SK-N-SH treated with all-trans-retinoic acid at 6 μM for 48 hours (cell line): ENCODE measurements at places on chromosomes 3 and 15.
A peak's percentile ranks its signal among the peaks of the same experiment; 100 is the strongest.

DNA sequence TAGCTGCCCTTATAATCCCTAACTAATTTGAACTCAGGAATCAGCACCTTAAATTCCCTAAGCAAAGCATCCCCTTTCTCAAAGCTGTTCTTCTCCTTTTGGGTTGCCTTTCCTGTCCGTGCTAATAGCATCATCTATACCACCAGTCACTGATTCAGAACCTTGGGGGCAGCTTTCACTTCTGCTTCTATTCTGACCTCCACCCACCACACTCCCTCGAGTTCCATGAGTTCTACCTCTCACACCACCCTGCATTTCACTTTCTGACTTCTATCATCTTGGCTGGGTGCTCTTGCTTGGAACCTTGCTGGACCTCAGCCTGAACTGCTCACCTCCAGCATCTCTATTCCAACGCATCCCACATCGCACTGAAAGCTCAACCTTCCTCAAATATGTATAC is 55.4 kb upstream of the KCNMB2 start:
- no peak for ATAC-seq

GRCh38 chr3:49967291-49967690 is 27.3 kb downstream of the RBM6 start:
- no peak for ATAC-seq

- ATAC-seq: no peak
Observed at GRCh38 chr3:4959180-4959579, 20.1 kb upstream of the BHLHE40 start.

DNA sequence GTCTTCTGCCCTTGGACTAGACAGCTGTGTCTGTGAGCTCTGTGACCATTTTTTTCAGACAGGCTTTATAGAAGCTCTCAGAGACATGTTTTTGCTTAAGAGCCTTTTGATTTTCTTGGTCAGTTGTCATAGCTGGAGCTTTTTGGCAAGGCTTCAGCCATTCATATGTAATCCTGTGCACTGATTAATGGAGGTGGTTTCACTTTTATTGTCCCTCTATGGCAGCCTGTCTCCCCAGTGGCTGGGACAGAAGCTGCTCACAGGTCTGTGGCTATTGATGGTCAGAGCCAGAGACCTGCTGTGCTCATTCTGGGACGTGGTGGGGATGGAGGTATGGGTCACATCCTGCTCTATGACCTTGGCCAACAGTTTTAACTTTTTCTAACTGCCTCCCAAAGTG is 226.6 kb upstream of the LRRFIP2 start:
- no peak for ATAC-seq

- ATAC-seq: no peak
Observed at GRCh38 chr3:5232570-5232969, 45.1 kb downstream of the EDEM1 start.

- ATAC-seq: no peak
Observed at GRCh38 chr3:148998715-148999423, 7.5 kb downstream of the GYG1 start.

DNA sequence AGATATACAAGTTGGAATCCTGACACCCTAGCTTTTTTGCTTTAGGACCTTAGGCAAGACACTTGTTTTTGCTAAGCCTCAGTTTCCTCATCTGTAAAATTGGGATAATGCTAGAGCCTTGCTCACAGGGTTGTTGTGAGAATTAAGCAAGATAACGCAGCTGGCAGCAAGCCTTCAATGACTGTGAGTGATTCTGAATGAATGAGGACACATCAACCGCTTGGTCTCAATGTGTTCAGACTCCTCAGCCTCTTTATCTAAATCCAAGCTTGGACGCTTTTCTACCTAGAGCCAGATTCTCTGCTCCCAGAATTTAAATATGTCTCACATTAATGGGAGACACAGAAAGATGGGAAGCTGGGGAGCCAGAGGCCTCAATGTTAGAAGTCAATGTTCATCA is 11.8 kb upstream of the TLE3 start:
- no peak for ATAC-seq

DNA sequence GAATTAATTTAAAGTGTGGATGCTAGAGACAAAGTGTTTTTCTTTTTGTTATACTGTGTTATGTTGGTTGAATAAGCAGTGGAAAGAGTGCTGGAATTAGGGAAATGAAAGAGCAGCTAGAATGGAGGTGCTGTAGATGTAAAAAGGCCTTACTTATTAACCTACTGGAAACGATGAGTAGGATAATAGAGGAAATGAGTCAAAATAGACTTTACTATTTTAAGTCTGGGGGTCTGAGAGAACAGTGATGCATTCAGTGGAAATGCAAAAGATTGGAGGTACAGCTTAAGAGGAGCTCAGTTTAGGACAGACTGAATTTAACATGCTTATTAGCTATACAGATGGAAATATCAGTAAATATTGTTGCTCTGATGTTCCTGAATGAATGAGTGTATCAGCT is 674.0 kb downstream of the OTOL1 start:
- ATAC-seq: no peak

DNA sequence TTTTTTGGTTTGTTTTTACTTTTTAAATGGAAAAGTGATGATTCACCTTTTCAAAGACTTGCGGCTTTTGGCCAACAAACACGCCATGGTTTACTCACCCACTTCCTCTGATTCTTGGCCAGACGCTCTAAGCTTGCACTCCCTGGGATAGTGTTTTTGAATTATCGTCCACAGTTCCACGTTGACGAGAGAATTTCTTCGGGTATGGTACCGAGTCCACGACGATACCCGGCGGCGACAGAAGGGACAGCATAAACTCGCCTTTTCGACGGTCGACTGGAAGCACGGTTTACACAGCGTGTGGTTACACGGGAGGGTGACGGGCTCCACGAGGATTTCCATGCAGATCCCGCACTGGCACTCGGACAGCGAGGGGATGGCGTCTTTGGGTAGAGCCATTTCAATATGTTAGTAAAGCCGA is 783 bp downstream of the RNF168 start:
- peak; percentile 55 for ATAC-seq

DNA sequence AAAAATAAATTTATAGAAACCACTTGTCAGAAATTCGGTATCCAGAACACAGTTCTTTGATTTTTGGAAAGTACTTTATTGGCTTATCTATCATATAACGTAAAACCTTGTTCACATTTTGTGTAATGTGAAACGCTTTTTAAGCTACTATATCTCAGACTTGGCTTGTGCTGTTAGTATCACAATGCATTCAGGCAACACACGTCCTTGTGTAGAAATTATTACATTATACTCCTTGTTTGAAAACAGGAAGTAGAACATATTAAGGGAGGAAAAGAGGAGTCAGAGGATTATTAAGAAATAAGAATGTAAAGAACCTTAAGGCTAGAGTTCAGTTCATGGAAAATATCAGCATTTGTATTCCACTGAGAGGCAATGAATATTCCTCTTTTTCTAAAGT is 1.6 kb downstream of the DNAJC13 start:
- no peak for ATAC-seq

GRCh38 chr3:157274644-157275137 is 114.7 kb upstream of the CCNL1 start:
- ATAC-seq: no peak; the same call in 2 of the 3 replicates

DNA sequence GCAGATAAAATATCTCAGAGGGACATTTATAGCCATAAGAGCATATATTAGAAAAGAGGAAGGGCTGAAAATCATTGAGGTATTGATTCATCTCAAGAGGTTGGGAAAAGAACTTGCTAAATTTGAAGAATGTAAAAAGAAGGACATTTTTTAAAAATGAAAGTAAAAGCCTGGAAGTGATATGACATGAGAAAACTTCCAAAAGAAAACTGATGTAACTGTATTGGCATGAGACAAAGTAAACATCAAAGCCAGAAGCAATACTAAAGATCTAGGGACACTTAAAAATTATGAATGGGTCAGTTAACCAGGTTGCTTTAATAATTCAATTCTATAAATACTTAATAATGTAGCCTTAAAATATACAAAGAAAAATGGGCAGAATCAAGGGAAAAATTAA is 31.9 kb downstream of the CEP63 start:
- ATAC-seq: no peak

DNA sequence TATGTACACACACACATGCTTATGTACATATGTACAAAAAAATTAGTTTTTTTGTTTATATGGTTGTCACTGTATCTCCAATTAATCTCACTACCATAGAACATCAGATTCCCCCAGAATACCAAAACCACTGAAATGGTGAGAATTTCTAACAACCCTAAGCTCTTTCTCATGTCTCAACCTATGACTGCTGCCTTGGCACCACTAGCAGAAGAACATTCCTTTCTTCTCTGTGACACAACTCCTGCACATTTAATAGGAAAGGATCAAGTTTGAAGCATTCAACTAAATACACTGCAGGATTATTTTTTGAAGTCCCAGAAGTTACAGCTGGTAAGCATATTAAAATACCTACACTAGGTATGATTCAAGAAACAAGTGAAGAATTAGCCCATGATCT is 109.6 kb downstream of the FAM174B start:
- ATAC-seq: no peak

GRCh38 chr3:38453913-38454177 is 155 bp downstream of the ACVR2B start:
- no peak for ATAC-seq

GRCh38 chr3:10366651-10367101 is 45.8 kb upstream of the SEC13 start:
- ATAC-seq: peak; percentile 88

DNA sequence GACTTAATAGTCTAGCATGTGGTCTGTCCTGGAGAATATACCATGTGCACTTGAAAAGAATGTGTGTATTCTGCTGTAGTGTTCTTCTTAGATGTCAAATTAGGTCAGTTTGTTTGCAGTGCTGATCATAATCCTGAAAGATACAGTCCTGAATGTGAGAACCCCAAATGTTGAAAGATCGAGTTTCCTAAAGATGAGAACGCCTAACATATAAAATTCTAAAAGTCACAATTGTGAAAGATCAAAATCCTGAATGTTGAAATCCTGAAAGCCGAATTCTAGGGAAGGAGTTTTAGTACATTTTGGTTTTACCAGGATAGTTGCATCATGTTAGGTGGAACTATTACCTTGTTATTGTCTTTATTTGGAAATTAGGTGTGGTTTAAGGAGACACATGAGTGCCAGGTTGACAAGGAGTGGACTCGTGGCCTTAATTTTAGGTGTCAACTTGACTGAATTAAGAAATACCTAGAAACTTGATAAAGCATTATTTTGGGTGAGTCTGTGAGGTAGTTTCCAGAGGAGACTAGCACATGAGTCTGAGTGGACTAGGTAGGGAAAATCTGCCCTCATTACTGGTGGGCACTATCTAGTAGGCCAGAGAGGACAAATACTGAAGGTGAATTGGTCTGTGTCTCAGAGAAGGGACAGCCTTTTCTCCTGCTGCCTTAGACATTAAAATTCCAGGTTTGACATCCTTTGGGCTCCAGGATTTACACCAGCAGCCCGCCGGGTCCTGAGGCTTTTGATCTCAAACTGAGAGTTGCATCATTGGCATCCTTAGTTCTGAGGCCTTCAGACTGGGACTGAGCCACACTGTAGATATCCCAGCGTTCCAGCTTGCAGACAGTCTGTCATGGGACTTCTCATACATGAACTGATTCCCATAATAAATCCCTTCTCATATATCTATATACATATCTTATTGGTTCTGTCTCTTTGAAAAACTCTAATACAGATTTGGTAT is 77.1 kb downstream of the LRRC28 start:
- no peak for ATAC-seq

DNA sequence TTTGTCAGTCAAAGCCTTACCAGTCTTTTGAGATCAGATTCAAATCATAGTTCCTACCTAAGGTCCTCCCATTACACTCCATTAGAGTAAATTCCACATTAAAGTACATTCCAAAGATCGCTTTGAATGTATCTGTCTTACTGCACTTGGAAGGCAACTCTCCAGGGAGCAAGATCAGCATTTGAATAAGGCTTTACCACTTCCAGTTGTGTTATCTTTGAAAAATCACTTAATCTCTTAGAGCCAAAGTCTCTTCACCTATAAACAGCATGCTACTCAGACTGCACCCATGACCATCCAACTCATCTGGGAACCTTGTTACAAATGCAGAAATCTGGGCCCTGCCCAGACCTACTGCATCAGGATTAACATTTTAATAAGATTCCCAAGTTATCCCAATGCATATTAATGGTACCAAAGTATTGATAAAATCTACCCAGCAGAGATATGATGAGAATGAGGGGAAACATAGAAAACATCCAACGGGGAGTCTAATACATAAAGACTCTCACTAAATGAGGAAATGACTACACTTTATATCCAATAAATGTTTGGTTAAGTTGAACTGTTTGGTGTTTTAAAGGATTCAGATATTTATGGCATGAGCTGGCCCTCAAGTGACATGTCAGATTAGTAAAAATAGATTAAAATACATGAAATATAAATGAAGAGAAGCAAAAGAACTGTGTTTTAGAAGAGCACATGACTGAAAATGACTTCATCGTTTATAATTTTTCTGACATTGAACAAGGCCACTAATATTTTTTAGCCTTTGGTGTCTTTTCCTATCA is 75.9 kb downstream of the TNIK start:
- ATAC-seq: peak; percentile 66

- no peak for ATAC-seq
Observed at GRCh38 chr15:58114812-58115211, 23.4 kb upstream of the AQP9 start.

DNA sequence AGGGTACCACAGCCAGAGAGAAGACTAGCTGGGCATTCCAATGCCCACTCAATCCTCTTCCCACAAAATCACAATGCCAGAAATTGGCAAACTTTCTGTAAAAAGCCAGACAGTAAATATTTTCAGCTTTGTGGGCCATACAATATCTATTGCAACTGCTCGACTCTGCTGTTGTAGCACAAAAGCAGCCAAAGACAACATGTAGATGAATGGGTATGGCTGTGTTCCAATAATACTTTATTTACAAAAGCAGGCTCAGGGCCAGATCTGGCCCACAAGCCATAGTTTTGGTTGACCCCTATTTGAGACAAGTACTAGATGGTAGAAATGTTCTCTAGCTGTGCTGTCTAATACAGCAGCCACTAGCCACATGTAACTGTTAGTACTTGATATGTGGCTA is 330.9 kb downstream of the ERC2 start:
- ATAC-seq: no peak

- no peak for ATAC-seq
Observed at GRCh38 chr3:31724651-31725050, 191.9 kb downstream of the STT3B start.

DNA sequence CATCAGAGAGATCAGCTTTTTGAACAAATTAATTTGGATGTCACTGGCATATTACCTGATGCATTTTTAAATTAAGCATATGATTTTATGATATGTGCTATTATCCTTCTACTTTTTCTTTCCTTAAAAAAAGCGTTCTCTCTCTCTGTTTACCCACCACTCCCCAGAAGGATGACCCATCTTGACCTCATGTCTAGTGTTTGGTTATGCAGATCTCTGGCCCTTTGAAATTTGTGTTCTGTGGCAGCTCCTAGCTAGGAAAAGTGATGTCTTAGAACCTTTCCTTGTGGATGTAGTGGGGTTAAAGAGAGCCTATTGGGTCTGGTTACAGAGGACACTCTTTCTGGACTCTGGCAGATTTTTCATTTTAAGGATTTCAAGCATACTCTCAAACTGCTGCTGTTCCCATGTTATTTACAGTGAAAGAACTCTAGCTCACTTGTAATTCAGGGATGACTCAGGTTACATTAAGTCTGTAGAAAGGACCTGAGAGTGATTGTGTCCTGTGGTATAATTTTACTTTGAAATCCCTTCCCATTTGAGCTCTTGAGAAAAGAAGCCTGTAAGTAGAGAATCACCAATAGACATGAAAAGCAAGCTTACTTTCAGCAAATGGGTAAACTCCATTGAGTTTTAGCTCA is 23.8 kb downstream of the ARHGEF26 start:
- ATAC-seq: peak; percentile 55

- ATAC-seq: no peak
Observed at GRCh38 chr15:39092761-39093160, 488.1 kb upstream of the THBS1 start.
